GOT3 (cell line): ENCODE measurements at places on chromosomes 12 and 14.

GRCh38 chr14:85439696-85440328 is 90.1 kb upstream of the FLRT2 start:
- no peak for DNase-seq

DNA sequence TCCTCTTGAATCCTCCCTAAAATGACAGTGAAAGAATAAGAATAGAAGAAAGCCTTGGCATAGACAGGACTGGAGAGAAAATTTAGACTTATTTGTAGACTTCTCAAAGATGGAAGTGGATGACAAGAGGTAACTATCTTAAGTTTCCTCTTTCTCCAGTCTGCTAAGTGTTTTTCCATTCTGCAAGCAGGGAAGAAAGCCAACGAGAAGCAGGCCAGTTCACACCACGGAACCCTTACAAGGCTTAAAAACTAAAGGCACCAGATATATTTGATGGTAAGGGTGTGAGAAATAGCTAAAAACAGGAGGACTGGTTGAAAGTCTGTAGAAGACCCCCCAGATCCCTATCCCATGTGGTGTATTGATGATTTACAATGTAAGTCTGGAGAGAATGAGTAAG is 82.9 kb upstream of the GPHB5 start:
- no peak for DNase-seq

- no peak for DNase-seq
Measured at GRCh38 chr12:6638305-6638704, 2.5 kb upstream of the LPAR5 start.

DNA sequence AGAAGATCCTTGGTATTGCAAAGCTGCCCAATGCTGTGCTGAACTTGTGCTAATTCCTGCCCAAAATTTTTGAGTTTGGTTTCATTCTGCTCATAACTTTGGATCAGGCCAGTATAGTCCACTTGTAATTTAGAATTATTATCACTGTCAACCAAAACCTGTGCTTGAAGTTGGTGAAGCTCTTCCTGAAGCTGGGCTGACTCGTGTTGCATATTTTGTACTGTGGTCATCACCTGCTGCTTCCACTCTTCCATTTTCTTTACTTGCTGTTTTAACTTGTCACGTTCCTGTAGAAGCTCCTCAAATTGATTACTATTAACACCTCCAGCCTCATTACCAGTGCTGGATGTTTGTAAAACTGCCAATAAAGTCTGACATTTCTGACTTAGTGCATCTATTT is 35.8 kb downstream of the TRIP11 start:
- DNase-seq: no peak

DNA sequence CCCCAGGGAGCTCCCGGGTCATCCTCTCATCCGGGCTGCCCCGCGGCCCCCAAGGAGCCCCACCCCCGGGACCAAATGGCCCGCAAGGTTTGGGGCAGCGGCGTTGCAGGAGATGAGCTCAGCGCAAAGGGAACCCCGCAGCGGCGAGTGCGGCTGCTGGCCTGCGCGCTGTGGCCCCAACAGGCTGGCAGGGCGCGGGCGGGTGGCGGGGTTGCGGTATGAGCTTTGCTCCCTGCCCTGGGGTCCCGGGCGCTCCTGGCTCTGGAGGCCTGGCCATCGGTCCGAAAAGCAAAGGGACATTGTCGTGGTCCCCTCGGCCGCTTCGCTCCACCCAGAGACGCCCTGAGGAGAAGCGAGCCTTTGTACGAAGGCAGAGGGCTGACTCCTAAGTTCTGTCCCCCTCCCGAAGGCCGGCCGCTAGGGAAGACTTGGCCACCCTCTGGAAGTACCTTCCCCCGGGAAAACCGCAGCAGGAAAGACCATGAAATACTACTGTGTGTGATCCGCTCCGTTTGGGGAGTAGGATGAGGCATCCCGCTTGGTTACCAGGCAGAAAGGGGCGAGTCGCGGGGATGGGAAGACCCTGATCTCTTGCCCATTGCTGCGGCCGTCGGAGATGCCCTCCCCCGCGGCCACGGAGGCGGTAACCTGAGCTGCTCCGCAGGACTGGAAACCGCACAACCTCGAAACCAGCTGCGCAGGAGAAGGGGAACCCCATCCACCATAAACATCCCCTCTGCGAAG is 620 bp upstream of the NID2 start:
- peak; percentile 49 for DNase-seq

DNA sequence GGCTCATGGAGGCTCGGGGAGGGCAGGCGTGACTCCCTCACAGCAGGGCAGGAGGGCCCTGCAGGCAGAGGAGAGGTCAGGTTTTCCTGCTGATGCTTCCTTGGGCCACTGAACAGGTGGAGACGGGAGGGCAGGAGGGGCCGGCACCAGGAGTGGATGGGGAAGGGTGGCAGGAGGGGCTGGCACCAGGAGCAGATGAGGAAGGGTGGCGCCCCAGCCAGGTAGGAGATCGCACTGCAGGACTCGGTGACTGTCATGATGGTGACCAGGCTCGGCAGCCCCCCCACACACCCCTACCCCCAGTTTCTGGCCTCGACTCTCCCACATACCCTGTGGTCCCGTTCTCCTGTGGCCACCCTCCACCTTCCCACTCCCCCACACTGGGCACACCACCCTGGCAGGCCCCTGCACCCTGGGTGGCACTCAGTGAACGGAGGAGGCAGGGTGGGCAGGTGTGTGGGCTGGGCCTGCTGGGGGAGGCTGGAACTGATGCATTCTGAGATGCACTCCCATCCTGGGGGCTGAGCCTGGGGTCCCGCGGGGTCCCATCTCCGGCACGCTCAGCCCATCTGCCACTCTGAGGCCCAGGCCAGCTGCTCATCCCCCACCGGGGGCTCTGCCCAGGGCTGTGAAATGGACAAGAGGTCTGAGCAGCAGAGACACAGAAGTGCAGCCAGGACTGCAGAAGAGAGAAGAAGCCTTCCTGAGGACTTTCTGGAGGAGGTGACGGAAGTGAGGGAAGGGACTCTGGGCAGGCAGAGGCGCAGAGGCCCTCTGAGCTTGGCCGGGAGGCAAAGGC is 2.8 kb downstream of the NUDT14 start:
- DNase-seq: no peak

DNA sequence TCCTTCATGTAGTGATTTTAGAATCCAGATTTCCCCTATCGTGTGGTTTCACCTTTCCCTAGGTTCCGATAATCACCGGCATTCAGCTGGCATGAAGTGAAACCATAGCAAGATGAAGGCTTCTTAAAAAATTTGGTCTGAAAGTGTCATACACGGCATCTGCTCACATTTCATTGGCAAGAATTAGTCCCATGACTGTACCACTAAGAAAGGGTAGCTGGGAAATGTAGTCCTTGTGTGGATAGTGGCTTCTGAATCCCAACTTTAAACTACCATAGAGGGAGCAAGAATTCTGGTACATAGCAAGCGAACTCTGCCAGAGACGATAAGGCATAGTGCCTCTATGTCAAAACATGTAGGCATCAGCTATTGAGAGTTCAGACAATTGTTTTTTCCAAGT is 360.1 kb upstream of the TBX3 start:
- no peak for DNase-seq

- no peak for DNase-seq
Measured at GRCh38 chr12:79886917-79887519, 47.9 kb downstream of the PPP1R12A start.
